ENCODE measurements at places on chromosomes 5 and 9. TPM values are rescaled to one million over a fixed set of nuclear protein-coding genes. Genes with fewer than 3 reads are reported as not detected.
A peak's percentile ranks its signal among the peaks of the same experiment; 100 is the strongest.

DNA sequence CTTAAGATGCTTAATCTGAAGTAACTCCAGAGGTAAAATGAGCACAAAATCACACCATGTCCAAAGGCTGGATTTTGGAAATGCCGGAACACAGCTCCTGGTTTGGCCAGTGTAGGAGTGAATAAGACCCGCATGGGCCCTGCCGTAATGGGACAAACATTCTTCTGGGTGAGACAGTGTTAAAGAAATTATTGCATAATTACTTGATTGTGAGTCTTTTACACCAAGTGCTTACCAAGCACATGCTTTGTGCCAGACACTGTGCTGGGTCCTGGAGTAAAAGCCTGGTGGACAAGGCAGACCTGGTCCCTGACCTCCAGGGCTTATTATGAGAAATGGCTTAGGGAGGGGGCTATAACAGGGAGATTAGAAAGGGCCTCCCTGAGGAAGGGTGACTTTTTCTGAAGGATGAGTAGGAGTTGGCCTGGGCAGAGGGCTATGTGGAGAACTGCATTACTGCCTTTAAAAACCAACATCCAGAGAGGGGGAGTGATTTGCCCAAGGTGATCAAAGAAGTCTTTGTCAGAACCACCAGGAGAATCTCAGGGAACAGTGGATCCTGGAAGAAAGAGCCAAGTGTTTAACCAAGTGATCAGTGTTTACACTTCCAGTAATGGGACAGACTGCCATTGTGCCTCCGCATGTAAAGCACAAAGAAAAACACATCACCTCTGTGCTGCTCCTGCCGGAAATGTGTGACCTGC lies 3.5 kb downstream of the PDE6A start:
- DNase-seq: no peak

DNA sequence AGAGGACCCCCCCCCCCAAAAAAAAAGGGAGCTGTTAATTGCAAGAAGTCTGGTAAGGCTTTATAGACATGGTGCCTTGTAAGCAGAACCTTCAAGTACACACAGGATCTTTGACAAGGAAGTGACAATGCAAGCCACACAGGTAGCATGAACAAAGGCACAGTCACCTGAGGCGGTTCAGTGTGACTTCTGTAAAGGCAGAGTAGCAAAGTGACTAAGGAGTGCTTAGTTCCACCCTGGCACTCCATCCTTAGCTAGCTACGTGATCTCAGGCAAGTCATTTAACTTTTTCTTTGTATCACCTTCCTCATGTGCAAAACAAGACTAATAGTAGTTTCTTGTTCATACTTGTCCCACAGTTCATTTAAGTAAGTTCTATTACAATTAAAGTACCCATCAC lies 282.0 kb downstream of the PRELID2 start:
- DNase-seq: no peak

- DNase-seq: no peak
These were observed 115.8 kb downstream of the EMB start for GRCh38 chr5:50325237-50325832.

GRCh38 chr9:112833081-112833480 lies 57.6 kb downstream of the SLC46A2 start:
- no peak for DNase-seq

DNA sequence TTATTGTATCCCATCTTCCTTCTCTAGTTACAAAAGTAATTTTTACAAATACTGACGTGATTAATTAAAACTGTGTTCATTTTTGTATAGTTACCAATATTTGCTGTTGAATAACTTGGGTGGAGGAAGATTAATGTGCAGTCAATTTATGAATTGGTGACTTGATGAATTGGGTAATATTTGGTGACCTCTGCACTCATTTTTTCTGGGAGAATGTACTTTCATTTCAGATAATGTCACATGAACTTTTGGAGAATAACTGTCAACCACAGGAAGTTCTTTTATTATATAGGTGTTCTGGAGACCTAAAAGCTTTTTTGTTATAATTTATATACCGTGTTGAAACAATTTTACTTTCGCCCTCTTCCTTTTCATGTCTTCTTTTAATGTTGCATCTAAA lies 26.4 kb upstream of the FKTN start:
- DNase-seq: no peak

- no peak for DNase-seq
These were observed 33.3 kb downstream of the MAST4 start for GRCh38 chr5:66629446-66629845.

- no peak for DNase-seq
These were observed 58.7 kb upstream of the PTPN3 start for GRCh38 chr9:109556786-109557185.

DNA sequence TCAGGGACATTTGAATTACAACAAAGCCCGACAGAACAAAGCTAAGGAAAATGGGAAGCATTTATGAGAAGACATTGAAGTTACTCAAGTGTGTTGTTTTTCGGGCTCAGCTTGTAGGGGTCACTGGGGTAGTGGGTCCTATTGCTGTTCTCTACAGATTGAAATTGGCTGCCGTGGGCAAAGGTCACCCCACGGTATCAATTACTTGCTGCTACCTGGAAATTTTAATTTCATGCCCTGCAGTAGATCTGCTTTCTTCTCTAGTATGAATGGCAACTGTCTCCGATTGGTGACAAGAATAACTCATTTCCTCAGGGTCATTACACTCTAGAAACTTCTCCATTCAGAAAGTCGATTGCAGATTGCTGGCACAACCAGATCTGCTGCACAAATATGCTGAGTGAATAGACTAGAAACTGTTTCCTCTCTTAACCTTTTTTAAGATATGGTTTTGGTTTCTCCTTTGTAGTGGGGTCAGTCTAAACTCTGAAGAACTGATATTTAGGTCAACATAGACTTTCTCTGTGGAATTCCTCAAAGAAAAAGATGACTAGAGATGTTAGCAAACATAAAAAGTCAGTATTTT lies 454.1 kb downstream of the ARHGEF28 start:
- no peak for DNase-seq

- DNase-seq: no peak
These were observed 232.2 kb upstream of the KLF4 start for GRCh38 chr9:107721705-107722245.

GRCh38 chr5:142537938-142538337 lies 148.0 kb downstream of the FGF1 start:
- DNase-seq: no peak

DNA sequence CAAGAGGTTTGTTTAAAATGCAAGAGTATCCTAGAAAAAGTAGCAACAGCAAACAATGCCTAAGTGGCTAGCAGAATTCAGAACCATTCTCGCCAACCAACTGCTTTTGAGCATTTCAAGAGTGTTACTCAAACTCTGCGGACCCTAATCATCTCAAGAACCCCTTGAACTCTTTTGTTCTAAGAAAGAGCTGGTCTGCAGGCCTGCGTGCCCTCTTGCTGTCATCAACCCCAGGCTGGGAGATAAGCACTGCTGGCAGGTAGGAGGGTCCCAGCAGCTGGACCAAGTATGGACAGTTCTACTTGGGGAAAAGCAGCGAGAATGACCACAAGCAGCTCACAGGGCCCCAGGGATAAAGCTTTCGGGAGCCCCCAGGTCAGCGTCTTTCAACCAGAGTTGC lies 38.3 kb downstream of the MYO10 start:
- no peak for DNase-seq

DNA sequence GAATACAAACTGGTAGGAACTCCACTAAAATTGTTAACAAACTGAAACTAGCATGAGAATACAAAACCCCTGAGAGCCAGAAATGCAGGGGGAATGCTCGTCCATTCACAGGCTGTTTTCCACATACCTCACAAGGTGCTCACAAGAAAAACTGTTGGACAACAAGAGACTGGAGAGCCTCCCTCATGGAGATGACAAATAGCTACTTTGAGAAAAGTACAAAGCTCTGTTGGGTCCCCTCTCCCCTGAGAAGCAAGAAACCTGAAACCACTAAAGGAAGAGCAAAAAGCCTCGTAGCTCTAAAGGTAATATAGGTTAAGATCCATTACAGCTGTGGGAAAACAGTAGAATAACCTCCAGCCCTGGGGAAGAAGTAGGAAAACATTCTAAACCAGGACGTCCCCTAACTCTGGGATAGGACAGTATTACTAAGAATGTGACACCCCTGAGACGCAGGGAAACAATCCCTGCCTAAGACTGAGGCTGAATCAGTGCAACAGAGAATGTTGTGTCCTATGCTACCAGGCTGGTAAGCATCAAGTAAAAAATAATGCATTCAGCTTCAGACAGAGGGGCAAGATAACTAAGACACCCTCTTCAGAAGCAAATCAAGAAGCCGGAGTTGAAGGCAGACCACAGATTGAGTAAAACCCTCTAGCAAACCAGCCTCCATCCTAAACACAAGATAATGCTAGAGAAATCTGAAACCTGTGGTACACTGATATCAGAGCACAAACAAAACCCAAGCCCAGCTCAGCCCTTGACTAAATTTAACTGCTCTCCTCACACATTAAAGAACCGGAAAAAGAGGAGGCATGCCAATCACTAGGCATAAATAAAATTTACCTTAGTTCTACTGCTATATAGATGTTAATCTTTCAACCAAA lies 160.2 kb downstream of the SSBP2 start:
- DNase-seq: no peak

DNA sequence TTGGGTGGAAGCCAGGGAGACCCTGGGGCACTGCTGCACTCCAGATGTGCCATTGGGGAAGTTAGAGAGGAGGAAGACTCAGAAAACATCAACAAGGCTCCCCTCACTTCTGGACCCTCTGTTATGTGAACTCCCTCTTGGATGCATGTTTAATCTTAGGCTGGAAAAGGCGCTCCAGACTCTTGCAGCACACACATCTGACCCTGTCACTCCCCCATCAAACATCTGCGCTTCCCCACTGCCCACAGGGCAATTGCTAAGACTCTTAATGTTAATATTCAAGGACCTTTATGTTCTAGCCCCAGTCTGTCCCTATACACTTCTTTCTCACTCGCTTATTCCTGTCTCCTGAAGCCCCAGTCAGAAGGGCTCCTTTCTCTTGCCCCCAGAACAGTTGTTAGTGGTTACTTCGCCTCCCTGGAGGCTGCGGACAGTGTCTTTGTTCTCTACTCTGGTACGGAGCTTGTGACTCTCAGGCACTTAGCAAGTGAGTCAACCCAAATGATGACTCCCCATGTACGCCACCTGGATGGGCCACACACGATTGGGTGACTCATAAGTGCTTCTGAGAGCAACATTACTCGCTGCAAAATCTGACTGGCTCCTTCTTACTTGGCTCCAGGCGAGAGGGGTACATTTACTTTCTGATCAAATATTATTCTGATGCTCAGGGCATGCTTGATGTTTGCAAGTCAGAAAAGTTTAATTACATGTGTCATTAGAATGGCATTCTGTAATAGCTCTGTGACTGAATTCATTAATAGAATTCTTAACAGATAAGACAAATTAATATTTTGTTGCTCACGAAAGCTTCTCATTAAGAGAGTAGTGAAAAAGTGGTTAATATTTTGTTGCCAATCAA lies 193.6 kb downstream of the HSPA4 start:
- DNase-seq: no peak

- peak; percentile 78 for DNase-seq
These were observed 5.4 kb upstream of the B4GALT1 start for GRCh38 chr9:33172256-33173238.

- DNase-seq: no peak
These were observed 202.9 kb downstream of the GADD45G start for GRCh38 chr9:89807682-89808075.

- DNase-seq: no peak
These were observed 583.4 kb upstream of the ITGA1 start for GRCh38 chr5:52204310-52204709.

DNA sequence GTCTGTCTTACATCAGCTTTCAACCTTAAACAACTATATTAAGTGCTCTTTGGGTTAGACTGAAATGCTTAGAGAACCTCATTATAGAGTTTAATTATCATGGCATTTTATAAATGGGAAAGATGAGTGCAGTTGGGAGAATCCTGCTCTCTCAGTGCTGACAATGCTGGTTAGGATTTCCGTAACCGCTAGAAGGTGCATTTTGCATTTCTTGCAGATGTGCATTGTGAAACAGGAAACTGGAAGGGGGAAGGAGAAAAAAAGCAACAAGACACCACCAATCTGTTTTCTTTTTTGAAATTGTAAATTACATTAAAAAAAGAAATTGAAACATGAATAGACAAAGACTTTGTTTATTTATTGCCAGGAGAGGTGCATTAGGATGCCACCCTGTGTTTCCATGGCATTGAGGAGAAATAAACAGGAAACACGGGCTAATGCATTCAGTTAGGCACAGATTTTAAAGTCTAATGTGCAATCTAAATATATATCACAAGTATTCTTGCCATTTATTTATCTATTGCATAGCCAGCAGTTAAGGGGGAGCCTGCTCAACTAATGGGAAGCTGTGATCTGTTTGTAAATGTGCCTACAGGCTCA lies 478.9 kb downstream of the PSAT1 start:
- no peak for DNase-seq

DNA sequence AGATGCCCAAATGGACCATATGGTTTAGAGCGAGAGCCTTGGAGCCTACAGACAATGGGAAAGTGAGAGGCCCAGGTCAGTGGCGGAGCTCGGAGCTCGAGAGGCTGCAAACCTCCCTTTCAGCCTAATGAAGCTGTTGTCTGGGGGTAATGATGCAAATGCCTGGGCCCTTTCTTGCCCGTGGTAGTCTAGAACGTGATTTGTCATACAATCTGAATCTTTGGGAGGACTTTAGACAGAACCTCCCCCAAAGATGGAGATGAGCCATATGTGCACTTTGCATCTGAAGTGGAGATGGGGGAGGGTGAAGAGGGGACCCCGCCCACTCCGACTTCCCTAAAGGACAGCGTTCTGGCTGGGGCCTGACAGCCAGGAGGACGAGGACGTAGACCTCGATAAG lies 10.3 kb upstream of the NEUROG1 start:
- no peak for DNase-seq

GRCh38 chr5:8561854-8562253 lies 692.9 kb downstream of the MTRR start:
- no peak for DNase-seq

PLK2 gene
- total RNA-seq: 801 TPM

SLC22A5 gene
- 3.8 TPM for total RNA-seq

GABRB2 gene
- not detected for total RNA-seq

KIF4B gene
- 0.13 TPM for total RNA-seq

BRINP1 gene
- 0.11 TPM for total RNA-seq

DNAJC25 gene
- total RNA-seq: 4.7 TPM

Measured in pulmonary artery endothelial cell (primary cell).